ENCODE measurements at places on chromosomes 16 and 17.
A peak's percentile ranks its signal among the peaks of the same experiment; 100 is the strongest.

GRCh38 chr17:4625181-4625617 is 16.3 kb downstream of the ALOX15 start:
- DNase-seq = no peak

GRCh38 chr16:5557966-5558365 is 460.4 kb upstream of the EEF2KMT start:
- DNase-seq = no peak

DNA sequence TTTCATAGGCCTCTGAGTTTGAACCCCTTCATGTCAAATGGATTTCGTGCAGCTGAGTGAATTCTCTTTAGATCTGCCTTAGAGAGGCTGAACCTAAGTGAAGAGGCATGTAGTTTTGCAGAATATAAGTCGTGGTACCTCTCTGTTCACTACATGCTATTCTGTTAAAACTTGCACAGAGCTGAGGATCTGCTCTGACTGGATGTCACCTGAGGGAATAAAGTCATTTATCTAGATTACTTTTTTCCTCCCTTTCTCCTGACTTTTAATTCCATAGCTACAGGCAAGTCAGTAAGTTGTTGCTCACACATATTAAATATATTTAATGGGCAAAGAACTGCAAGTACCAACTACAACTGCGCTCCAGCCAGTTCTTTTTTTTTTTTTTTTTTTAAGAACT is 64.7 kb downstream of the WNT3 start:
- no peak for DNase-seq

DNA sequence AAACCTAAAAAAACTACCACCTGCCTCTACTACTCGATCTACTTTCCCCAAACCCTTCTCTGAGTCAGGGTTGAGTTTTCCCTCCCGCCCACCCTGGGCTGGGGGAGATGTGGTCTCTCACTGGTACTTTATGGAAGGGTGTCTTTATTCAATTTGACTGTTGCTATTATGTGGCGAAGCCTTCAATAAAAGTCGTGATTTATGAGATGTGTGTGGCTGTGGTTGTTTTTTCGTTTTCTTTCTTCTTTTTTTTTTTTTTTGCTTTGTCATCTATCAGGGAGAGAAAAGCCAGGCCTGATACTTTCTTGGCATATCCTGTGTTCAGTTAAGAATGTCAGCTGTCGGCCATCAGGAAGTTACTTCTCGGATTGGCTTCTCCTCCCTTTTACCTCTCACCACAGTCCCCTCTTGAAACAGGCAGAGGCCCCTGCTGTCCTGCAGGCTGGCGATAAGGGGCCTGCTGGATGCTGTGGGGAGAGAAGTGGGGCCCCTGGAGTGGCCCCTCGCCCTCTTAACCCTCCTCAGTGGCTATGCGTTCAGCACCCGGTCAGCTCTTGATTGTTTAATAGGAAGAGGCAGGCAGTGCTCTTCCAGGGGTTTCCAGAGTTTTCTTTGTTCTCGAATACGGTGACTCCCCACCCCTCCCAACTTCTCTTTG is 123.0 kb downstream of the MSI2 start:
- no peak for DNase-seq

DNA sequence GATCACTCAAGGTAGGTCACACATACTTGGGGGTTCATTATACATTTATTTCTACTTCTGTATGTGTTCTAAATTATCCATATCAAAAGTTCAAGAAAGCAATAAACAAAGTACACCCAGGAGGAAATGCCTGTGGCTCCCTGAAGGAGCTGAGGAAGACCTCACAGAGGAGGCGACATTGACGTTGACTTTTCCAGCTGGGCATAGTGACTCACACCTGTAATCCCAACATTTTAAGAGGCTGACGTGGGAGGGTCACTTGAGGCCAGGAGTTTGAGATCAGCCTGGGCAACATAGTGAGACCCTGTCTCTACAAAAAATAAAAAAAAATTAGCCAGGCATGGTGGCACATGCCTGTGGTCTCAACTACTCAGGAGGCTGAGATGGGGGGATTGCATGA is 16.3 kb downstream of the ITGAD start:
- DNase-seq = no peak

GRCh38 chr17:43338886-43339516 is 59.8 kb upstream of the ARL4D start:
- DNase-seq = peak; percentile 64

GRCh38 chr17:50407921-50408320 is 10.6 kb upstream of the LRRC59 start:
- no peak for DNase-seq

GRCh38 chr17:46977348-46977747 is 1.7 kb downstream of the RPRML start:
- no peak for DNase-seq

DNA sequence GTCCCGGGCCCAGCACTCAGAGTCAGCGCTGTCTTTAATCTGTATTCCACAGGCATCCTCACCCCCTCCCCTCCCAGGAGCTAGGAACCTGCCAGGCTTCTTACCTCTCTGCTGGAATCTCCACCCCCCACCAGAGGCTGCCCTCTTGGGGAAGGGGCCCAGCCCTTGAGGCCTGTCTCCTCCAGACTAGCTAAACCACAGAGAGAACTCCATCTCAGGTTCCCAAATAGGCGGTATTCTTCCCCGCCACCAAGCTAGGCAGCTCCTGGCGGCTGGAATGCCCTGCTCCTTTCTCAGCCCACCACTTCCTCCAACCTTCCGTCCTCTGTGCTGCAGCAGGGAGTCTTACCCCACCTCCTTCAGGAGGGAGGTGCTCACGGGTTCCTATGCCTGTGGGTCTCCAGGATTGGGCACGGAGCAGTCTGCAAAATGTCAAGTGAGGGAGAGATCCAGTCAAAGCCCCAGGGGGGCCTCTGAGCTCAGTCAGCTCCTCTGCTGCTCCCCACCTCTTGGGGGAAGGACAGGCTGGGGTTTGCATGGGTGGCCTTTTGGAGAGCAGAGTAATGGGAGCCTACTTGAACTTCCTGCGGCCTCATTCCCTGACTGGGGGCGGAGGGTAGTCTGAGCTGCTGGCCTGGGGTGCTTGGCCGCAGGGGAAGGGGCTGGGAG is 55.7 kb downstream of the SREBF1 start:
- no peak for DNase-seq

DNA sequence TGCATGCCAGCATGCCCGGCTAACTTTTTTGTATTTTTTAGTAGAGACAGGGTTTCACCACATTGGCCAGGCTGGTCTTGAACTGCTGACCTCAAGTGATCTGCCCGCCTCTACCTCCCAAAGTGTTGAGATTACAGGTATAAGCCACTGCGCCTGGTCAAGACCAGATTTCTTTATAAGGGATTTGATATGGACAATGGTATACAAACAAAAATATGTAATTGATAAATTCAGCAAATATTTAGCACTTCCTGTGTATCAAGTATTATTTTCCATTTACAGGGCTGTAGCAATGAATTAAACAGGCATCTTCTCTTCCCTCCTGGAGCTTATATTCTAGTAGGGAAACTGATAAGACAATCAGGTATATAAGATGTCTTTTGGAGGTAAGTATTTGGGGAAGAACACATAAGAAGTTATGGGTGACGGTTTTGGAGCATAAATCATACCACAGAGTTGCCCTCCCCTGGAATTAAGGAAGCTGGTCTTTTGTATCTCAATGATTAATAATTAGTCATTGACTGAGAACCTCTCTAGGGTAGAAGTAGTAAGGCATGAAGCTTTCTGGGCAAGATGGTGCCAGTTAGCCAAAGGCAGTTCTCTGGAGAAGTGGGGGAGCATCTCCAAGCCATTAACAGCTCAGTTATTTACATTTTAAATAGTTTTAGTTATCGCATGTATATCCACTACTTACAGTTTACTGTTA is 35.8 kb downstream of the TANC2 start:
- no peak for DNase-seq

DNA sequence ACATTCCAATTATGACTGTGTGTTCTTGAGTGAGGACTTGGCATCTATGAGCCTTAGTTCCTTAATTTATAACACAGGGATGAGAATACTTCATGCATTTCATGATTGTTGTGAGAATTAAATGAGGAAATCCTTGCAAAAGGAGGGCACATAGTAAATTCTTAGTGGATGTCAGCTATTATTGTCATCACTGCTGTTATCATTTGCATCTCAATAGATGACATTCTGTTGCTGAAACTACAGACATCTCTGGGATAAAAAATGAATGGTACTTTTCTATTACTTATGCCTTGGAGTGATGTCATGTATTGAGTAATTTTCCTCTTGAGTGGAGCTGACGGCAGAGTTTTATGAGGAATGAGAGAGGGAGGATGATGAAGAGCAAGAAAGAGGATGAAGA is 184.4 kb upstream of the CDH11 start:
- no peak for DNase-seq

GRCh38 chr16:73025151-73025855 is 22.6 kb downstream of the ZFHX3 start:
- no peak for DNase-seq

- DNase-seq = no peak
Measured at GRCh38 chr17:17801800-17802481, 34.8 kb downstream of the SREBF1 start.

DNA sequence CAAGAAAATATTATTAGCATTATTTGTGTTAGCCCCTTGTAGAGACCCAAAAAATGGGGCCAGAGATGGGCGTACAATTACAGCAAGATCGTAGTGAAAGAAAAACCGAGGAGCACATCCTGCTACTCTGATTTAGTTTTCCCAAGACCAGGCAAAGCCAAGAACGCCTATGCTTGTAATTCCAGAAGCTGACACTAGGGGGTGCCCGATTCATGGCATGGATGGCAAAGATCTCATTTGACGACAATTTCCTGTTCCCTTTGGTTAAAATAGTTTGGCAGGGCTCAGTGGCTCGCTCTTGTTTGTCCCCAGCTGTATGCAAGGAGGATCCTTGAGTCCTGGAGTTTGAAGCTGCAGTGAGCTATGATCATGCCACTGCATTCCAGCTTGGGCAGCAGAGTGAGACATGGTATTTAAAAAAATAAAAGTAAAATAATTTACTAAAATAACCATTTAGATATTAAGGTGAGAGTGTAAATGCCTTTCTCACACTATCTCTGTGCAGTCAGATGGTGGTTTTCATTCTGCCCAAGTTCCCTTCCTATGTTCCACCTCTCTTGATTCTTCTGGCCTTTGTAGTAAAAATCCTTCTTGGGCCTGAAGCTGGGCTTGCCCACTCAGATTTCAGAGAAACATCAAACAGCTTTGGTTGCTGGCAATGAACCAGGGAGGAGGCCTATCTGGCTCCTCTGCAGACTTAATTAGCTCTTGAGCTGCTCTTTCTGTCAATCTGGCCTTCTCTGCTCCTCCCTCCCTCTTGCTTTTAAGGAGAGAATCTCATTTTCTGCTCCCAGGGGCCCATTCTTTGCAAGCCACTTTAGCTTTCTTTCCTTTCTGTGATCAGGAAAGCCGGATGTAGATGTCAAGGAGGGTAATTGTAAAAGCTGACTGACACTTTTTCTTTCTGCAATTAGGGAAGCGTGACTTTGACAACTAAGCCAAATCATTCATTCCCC is 31.2 kb downstream of the TMEM238L start:
- peak; percentile 55 for DNase-seq

DNA sequence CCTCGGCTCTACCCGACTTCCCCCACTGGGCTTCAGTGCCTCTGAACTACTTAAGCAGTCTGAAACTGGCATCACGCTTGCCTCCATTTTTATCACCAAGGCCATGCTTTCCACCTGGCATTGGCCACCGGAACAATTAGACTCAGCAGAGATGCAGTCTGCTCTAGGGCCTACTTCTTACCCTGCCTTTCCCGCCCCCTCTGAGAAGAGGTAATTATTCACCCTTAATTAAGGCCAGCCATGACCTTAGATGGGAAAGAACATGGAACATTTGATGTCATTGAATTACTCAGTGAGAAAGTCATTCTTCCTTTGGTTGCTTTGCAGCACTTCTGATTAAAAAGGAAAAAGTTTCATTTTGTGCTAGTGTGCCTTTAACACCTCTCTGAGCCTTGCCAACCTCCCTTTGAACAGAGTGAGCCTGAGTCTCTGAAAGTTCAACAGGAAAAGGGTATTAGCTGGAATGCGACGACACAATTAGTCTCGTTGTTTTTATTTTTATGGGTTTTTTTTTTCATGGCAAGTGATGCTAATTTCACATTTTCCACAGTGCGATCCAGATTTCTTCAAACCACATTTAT is 60.9 kb upstream of the TNRC6A start:
- no peak for DNase-seq

- no peak for DNase-seq
Measured at GRCh38 chr16:75555213-75555706, 792 bp downstream of the TMEM231 start.

- no peak for DNase-seq
Measured at GRCh38 chr16:30731411-30731810, 16.8 kb upstream of the PHKG2 start.

DNA sequence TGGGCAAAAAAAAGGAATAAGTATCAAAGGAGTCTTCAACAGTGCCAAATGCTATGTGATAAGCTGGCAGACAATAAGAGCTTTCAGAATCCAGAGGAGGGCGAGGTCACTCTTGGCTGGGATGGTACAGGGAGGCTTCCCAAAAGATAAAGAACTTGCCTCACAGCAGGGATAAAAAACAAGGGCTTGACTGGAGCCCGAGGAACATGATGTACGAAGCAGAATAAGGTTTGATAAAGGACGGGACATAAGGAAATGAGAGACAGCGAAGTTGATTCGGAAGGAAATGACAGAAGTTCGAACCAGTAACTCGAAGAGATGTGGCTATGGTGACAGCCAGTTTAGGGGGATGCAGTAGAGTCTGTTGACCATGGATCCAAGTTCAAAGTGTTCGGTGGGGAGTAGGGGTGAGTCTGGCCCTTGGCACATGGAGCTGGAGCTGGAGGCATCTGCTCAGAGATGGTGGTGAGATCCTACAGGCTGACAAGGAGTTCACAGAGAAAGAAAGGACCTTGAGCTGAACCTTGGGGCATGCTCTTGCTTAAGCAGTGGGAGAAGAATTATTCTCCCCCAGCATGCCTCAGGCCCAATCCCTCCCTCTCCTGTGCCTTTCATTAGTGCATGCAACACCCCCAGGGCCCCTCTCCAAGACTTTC is 137.6 kb upstream of the RCVRN start:
- no peak for DNase-seq

DNA sequence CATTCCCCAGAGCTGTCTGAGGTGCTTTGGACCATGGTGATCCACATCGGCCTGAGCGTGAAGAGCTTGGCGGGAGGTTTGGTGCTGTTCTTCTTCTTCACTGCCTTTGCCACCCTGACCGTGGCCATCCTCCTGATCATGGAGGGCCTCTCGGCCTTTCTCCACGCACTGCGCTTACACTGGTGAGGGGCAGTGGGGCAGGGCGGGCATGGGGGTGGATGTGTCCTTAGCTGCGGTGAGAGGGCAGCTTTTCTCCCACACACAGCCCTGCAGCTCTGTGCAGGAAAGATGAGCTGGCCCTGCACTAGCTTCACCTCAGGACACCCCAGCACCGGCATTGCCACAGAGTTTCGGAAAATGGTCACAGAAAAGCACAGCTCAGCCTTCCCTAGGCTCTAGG is 21.8 kb upstream of the NAGLU start:
- DNase-seq = no peak
